ENCODE measurements at places on chromosomes 6 and 20.

- DNase-seq, result no peak
Measured at GRCh38 chr6:128350416-128351254, 169.8 kb downstream of the PTPRK start.

DNA sequence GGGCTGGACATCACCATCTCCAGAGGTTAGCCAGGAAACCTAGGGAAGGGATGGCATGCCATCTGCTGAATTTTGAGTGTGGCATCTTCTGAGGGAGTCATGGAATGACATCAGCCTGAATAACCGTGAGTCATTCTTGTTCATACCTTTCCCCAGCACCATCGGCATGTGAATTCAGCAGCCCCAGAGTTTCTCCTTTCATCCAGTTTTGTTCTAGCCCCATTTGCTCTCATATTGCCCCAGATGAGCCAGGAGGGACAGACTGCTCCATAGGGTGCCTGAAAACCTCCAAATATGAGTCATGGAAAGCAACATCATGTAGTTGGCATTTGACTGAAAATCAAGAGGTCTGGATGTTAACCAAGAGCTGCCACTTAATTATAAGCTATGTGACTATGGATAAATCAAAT is 219.2 kb upstream of the SGK1 start:
- DNase-seq, result no peak

DNA sequence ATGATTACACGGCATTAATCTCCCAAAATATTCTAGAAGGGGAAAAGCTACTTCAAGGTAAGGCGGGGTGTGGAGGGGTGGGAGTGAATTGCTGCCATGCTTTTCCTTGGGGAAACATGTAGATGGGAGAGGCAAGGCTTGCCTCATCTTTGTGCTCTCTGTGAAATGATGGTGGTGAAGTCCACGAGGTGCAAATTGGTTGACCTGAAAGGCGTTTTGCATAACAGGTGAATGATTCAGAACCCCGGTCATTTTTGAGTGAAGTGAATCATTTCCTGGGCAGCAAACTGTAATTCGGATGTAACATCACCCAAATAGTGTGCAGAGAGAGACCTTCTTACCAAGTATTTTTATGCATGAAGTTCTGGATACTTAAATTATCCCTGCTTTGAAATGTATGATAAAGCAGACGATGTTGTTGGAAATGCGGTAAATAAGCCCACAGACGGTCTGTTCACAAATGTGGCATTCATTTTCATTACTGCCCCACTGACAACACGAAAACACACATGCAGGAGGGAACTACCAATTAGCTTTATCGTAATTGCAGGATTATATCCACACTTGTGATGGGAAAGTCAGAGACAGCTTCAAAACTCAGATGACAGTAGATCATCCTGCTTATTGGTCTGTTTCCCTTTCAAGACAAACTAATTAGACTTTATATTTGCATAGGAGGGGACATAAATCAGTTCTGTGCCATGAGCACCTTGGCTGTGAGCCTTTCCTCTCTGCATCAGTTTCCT is 3.0 kb downstream of the CDH4 start:
- no peak for DNase-seq

DNA sequence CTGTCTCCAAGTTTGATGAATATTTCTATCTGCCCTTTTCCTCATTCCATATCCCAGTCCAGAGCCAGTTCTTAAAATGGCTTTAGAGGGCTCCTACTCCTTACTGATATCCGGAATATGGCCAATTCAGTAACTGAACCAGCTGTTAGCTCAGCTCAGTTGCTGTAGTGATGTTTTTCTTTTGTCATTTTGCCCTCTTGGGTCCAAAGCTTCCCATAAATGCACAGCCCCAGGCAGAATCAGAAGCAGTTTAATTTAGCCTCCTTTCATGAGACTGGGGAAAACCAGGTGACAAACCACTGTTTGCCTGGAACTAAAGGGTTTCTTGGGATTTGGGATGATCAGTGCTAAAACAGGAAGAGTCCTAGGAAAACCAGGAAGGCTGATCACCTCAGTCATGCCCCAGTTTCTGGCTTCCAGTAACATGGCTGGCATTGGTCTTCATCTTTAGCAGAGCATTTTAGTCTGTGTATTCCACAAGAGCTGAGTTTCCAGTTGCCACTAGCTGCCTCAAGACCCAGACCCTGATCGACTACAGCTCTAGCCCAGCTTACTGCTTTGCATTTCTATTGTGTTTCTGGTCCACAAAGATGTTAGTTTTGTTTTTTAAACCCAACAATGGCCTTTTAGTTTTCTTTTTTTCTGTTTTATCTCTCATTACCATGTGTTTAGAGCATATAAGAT is 40.6 kb upstream of the REV3L start:
- no peak for DNase-seq

- no peak for DNase-seq
Measured at GRCh38 chr6:135383766-135384165, 113.8 kb downstream of the AHI1 start.

Data from stimulated activated CD8-positive, alpha-beta memory T cell treated with anti-CD3 and anti-CD28 coated beads, Interleukin-2, amount 100 ng/mL, for 1 hour (primary cell).